ENCODE measurements at places on chromosomes 7 and 10. TPM values are rescaled to one million over a fixed set of nuclear protein-coding genes. Genes with fewer than 3 reads are reported as not detected.

- DNase-seq: no peak
These were observed 17.9 kb upstream of the ACBD5 start for GRCh38 chr10:27258492-27258837.

- DNase-seq: no peak
These were observed 8.0 kb downstream of the SUFU start for GRCh38 chr10:102511583-102512274.

GRCh38 chr10:128475686-128476367 lies 349.6 kb upstream of the MKI67 start:
- no peak for DNase-seq

DNA sequence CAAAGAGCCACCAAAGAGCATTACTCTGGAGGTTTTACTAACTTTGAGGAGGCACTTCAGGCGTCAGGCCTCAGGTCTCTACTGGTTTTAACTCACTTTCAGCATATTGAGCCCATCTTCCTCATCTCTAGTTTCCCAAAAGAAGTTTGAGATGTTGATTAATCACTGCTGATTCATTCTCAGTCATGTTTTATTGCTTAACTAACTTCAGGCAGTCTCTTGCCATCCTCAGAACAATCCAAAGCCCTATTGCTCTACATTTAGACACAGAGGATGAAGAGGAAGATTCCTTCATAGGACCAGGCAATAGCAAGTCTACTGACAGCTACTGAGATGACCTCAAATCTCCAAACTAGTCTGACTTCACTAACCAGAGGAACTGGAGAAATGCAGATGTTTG lies 39.1 kb upstream of the BET1 start:
- no peak for DNase-seq

GRCh38 chr10:131195116-131195515 lies 116.4 kb downstream of the TCERG1L start:
- no peak for DNase-seq

The TUBAL3 gene
- total RNA-seq: not detected

- DNase-seq: no peak
These were observed 9.0 kb downstream of the C10orf71 start for GRCh38 chr10:49307921-49308320.

The GIMAP4 gene
- total RNA-seq: 169 TPM

The MRC1 gene
- total RNA-seq: 250 TPM

DNA sequence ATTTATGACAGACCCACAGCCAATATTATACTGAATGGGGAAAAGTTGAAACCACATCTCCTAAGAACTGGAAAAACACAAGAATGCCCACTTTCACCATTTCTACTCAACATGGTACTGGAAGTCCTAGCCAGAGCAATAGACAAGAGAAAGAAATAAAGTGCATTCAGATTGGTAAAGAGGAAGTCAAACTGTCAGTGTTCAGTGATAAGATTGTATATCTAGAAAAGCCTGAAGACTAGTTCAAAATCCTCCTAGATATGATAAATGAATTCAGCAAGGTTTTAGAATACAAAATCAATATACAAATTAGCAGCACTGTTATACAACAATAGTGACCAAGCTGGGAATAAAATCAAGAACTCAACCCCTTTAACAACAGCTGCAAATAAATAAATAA lies 6.9 kb upstream of the ZNF138 start:
- DNase-seq: no peak

- DNase-seq: no peak
These were observed 143.3 kb upstream of the DKK1 start for GRCh38 chr10:52170776-52171175.

DNA sequence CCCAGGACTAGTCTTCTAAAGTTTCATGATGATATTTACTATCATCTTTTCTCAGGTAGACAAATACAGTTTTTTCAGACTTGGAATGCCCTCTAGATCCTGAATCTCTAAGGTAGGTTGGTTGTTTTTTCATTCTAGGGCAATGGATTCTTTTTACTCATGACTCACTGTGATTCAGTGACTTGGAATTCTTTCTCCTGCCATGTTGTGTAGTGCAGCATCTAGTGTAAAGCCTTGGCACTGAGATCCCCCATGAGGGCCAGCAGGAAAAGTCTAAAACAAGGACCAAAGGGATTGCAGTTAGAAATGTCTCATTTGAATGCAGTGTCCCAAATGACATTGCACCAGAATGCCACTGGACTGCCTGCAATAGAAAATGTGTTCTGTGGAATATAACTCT lies 430.4 kb downstream of the NEBL start:
- DNase-seq: no peak

DNA sequence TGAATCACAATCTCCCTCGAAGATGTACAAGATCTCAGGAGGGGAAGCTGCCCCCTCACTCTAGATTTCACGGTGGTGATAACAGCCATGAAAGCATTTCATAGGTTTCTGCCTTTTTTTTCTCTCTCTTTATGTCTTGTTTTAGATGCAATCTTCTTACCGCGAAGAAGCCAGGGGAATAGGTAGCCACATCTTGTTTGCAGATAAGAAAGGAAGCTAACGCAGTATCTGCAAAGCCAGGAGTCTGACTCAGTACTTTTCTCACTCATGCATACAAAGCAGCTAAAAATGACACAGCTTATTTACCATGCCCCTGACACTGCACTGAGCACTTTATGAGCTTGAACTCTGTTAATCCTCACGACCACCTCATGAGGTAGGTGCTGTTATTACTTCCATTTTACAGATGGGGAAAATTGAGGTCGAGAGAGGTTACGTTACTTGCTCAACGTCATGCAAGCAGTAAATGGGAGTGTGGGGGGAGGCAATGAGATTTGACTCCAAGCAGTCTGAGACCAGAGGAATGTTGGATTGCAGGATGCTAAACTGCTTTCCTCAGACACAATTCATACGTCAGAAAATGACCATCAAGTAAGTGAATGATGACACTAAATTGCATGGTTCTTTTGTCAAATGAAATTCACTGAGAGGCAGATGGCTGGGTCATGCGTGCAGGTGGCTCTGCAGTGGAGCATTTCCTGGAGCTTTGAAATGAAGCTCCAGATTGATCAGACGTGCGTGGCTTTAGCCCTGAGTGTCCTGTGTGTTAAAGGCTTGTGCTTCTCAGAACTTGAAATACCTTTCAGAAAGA lies 3.3 kb downstream of the MAP3K8 start:
- DNase-seq: no peak

DNA sequence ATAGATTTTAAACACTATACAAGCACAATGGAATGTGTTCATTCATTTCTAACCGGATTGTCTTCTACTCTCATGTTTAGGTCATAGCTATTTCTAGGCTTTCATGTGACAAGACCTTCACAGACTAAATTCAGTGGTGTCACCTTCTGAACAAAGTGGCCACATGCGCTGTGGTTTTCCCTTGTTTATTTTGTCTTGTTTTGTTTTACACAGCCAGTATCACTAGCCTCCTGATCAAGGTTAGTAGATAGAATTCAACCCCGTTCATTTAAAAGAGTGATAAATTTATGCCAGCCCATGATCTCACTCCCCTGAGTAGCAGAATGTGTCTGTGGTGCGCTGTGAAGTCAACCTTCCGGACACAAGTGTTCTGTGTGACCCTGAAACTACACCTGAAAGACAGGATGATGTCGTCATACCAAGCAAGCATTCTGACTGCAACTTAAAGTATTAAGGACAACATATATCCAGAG lies 209.1 kb downstream of the CREB5 start:
- DNase-seq: no peak

DNA sequence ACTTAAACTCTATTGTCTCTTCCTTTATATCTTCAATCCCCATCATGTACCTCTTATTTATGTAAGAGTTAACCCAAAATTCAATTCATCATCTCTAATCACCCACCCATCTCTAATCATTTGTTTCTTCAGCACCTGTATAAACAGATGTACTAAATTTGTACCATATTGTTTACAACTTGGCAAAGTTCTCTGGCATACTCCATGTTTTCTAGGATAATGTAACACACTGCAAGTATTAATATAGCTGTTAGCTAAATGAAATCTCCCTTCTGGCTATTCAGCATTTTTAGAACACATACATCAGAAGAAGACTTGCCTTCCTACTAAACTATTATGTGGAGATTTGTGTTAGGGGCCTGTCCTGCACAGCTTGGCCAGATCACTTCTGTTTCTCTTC lies 33.1 kb downstream of the MALSU1 start:
- DNase-seq: no peak

The SFRP5 gene
- not detected for total RNA-seq

- DNase-seq: no peak
These were observed 6.0 kb downstream of the GAD2 start for GRCh38 chr10:26222563-26222962.

- DNase-seq: no peak
These were observed 86.4 kb upstream of the GNA12 start for GRCh38 chr7:2930310-2931033.

The PRXL2A gene
- total RNA-seq: 101 TPM

The SLC26A3 gene
- not detected for total RNA-seq

GRCh38 chr7:24716480-24717246 lies 40.6 kb downstream of the GSDME start:
- no peak for DNase-seq

- no peak for DNase-seq
These were observed 41.8 kb upstream of the IGFBP3 start for GRCh38 chr7:45962861-45963260.

The PNLIPRP3 gene
- under 0.01 TPM for total RNA-seq

DNA sequence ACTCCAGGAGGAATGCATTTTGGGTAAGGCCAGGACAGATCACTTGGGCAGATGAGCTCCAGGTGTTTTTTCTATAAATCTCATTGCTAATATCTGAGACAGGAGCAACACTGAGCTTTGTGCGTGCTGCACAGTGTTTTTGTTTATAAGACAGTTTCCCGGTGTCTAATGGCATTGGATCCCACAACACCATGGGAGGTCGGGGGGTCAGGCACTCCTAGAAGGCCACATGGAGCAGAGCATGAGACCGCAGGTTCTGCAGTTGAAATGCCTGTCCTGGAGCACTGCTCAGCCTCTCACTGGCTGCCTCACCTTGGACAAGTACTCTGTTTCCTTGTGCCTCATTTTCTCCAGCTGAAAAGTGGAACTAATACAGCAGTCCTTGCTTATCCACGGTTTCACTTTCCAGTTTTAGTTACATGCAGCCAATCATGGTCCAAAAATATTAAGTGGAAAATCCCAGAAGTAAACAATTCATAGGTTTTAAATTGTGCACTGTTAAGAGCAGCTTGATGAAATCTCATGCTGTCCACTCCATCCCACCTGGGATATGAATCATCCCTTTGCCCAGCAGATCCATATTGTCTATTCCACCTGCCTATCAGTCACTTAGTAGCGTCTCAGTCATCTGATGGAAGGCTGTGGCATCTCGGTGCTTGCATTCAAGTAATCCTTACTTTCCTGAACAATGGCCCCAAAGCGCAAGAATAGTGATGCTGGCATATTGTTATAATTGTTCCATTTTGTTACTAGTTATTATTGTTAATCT lies 35.2 kb downstream of the ATXN7L1 start:
- DNase-seq: no peak

The POU6F2 gene
- not detected for total RNA-seq

GRCh38 chr10:131172433-131172832 lies 139.1 kb downstream of the TCERG1L start:
- no peak for DNase-seq

DNA sequence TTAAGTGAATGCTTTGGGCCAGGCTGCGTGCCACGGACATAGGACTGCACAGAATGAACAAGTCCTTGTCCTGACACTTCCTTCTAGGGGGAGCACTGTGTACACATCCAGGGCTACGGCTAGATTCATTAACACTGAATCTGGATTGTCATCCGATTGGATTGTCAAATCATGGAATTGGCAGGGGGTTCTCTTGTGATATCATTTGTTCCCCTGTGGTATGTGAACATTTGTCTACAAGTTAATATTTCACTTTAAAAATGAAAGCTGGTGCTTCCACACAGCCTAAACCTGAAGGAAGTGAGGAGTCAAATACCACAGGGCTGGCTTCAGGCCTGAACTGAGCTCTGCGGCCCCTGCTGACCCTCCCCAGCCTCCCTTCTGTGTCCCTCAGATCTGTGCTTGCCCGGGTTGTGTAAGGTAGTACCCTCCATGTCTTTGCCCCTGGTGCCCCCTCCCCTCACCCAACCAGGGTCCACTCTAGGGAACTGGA lies 75.6 kb downstream of the SNX10 start:
- DNase-seq: no peak

The PRKAG2 gene
- 17.5 TPM for total RNA-seq

DNA sequence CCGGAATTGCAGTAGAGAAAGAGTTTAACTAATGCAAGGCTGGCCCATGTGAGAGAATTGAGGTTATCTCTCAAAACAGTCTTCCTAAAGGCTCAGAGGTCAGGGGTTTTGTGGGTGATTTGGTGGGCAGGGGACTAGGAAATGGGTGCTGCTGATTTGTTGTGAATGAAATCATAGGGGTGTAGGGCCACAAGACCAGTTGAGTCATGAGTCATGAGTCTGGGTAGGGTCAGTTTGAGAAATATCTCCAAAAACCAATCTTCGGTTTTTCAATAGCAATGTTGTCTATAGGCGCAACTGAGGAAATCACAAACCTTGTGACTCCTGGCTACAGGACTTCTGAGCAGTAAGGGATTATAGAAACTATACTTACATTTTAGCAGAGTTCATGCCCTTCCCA lies 460.0 kb upstream of the NRP1 start:
- no peak for DNase-seq

DNA sequence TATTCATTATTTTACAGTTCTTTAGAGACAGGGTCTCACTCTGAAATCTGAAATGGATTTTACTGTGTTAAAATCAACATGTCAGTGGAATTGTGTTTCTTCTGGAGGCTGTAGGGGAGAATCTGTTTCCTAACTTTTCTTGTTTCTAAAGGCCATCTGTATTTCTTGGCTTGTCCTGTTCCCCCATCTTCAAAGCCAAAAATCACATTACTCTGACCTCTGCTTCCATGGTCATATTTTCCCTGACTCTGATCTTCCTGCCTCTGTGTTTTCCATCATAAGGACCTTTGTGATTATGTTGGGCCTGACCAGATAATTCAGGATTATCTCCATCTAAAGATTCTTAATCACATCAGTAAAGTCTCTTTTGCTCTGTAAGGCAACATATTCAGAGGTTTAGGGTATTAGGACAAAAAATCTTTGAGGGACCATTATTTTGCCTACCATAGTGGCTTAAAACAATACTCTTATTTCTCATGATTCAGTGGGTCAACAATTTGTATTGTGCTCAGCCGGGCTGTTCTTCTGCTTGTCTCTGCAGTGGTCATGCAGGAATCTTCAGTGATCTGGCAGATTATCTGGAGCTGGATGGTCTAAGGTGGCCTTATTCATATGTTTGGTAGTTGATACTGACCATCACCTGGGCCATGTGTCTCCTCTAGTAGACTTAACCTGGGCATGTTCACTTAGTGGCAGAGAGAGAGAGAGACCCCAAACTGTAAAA lies 5.7 kb downstream of the ANLN start:
- peak; percentile 79 for DNase-seq

- no peak for DNase-seq
These were observed 77.0 kb upstream of the GNA12 start for GRCh38 chr7:2920956-2921652.

All from dermis microvascular lymphatic vessel endothelial cell (primary cell).